ENCODE measurements at places on chromosomes 1 and 21.

- DNase-seq: no peak
Observed at GRCh38 chr21:35990609-35991008, 69.7 kb downstream of the SETD4 start.

- no peak for DNase-seq
Observed at GRCh38 chr1:18634276-18634675, 3.6 kb downstream of the PAX7 start.

DNA sequence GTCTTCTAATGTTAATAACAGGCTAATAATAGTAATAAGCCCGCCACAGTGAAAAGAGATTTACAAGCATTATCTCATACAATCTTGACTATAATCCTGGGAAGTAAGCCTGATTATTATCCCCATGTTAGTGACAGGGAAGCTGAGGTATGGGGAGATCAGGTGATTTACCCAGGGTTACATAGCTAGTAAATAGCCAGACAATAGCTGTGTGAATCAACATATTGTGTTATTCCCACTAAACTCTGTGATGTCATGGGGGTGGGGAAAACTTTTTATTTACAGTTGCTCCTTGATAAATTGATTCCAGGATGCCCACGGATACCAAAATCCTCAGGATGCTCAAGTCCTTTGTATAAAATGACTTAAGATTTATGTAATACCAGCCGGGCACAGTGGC is 181.9 kb downstream of the LMO4 start:
- DNase-seq: no peak

DNA sequence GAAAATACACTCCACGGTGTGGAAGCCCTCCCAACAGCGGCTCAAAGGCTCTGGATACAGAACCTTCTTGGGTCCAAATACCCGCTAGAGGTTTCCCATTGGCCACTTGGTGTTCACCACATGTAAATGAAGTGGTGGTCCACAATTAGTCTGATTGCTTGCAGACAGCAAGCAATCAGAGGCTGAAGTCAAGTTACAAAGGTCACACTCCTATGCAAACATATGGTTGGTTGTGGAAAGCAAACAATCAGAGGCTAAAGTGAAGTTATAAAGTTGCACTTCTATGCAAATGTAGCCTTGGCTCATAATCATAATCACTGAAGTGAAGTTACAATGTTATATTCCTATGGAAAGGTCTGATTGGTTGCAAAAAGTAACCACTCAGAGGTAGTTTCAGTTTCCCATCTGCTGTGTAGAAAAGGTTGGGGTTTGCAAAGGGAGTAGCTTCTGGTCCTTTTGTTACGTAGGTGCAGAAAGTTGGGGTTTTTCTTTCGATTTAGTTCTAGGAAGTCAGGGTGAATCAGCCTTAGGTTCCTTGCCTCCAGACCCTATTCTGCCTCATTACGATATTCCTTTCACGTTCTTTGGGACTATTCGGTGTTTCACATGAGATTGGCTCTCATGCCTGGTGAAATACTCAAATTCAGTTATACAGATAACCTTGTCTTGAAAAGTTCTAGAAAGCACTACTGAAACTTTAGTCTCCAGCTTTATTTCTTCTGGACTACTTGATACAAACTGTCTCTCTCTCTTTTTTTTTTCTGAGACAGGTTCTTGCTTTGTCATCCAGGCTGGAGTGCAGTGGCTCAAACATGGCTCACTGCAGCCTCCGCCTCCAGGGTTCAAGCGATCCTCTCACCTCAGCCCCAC is 36.7 kb upstream of the MTF2 start:
- DNase-seq: peak; percentile 68

DNA sequence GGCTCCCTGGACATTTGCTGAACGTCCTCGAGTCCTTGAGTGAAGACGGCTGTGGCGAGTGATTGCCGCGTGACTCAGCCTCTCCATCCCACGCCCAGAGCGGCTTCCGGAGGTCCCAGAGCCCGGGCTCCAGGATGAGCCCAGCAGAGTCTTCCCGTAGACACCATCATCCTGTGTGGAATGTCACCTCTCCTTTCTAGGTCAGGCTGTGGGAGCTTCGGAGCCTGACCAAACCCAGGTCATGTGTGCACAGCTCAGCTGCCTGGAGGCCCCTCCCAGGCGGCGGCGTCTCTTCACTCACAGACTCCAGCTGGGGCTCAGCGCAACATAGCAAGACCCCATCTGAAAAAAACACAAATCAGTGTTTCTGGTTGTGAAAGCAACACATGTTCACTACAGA is 38.2 kb downstream of the PRKCZ start:
- no peak for DNase-seq

- no peak for DNase-seq
Observed at GRCh38 chr1:220983877-220984635, 104.8 kb downstream of the HLX start.

- no peak for DNase-seq
Observed at GRCh38 chr1:92973203-92973897, 12.1 kb upstream of the DIPK1A start.

DNA sequence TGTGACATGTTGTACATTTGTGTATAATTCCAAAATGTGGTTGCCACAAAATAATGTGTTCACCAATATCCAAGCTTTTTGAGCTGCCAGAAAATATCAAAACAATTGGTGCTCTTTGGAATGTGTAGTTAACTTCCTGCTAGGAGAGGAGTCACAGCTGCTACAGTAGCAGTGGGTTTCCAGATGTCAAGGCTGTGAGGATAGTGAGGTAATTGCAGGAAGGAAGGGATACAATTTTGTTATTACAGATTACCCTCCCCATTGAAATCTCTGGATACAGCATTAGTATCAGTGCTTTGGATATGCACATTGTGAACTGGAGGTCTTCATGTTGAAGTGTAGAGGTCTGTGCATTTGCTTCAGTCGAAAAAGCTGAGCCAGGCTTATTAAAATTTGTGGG is 253.2 kb downstream of the PTPRC start:
- DNase-seq: no peak

GRCh38 chr1:24551290-24551959 is 4.5 kb upstream of the NCMAP start:
- DNase-seq: no peak

DNA sequence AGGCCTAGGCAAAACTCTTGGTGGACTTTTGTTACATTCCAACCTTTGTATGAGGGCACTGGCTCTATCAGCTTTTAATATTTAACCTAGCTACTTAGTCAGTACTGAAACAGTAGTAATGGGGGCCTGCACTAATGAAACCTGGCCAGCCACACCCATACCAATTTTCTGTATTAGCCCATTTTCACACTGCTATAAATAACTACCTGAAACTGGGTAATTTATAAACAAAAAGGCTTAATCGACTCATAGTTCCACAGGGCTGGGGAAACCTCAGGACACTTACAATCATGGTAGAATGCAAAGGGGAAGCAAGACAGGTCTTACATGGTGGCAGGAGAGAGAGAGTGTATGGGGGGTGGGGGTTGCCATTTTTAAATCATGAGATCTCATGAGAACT is 245.7 kb upstream of the RGS18 start:
- DNase-seq: no peak

DNA sequence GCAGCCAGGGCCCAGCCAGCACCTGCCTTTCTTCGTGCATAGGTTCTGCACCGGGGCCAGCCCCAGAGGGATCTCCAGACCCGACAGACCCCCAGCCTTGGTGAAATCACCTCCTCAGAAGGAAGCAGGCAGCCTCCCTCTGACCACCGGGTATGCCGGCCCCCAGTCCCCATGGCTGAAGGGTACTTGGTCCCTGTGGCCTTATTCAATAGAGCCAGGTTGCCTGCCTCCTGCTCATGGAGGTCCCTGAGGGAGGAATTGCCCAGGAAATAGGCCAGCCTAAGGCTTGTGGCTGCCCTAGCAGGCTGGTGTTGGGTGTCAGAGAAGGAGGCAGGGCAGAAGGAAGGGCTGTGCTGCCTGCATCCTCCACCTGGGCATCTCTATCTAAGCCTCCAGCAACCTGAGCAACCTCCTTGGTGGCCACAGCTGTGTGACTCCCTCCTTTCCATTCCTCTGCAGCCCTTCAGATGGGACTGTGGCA is 338.2 kb upstream of the VAMP3 start:
- no peak for DNase-seq

DNA sequence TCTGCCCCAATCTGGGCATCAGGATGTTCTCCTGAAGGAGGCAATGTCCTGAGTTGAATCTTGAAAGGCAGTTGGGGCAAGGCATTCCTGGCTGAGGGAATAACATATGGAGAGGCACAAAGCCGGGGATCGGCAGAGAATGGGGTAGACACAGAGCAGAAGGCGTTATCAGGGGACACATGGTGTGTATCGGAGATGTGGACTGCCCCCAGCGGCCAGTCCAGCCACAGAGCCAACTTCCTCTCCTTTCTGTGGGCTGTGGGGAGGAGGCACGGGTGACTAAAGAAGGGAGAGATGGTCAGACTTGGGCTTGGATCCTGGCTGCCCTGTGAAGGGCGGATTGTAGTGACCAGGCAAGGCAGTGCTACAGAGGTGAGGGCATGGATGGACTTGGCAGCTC is 32.1 kb downstream of the FOXD2 start:
- DNase-seq: no peak

DNA sequence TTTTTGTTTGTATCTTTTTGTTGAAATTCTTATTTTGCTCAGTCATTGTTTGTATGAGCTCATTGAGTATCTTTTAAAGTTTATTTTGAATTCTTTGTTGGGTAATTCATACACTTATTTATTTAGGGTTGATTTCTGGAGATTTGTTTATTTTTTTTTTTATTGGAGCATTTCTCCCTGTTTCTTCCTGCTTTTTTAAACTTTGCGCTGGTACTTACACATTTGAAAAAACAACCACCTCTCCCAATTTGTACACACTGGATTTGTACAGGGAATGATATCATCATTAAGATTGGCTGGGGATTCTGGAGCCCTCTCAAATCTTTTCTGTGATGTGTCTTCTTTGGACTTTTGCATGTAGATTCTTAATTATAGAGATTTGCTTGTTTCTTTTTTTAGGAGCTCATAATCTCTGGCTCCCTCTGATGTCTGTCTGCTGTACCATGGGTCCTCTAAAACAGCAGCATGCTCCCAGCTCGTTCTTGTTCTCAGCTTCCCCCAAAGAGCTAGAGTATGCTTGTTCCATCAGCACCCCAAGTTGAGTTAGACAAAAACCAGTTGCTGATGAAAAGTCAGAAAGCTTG is 310.7 kb downstream of the DUSP10 start:
- DNase-seq: no peak

DNA sequence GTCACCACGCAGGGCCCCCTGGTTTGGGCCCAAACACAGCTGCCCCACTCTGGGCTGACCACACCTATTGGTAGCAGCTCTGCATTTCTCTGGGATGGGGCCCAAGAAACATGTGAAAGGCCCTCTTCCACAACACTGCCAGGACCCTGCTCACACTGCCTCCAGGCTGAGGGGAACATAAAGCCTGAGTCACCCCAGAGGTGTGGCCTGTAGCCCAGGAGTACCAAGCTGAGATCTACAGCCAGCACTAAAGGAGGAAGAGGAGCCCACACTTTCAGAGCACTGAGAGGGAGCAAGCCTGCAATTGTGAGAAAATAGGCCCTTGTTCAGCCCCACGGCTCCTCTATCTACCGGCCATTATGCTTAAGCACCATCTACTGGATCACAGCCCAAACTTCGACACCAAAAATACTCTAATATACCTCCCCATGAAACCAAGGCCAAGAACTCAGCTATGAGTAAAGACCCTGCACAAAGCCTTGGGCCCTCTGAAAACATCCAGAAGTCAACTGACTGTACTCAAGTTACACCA is 14.4 kb upstream of the OR2T10 start:
- DNase-seq: no peak

DNA sequence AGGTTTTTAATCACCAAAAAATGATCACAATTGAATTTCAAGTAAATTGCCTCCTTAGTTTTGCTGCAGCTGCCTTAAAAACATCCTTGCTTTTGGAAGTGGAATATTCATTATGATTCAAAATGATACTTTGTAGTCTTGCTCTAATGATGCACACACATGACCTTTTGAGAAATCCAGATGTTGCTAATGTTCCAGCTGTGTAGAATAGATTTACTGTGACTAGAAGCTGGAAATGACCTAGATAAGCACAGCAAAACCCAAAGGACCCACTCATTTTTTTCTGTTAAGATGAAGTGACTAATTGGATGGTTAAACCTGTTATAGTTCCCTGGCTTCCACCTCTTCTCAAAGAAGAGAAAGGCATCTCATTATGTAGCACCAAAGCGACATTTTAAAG is 64.6 kb upstream of the RALGPS2 start:
- DNase-seq: no peak

Data from GM13976 (cell line).